ENCODE measurements at places on chromosomes 4 and X.

GRCh38 chr4:10171055-10171454 is 54.5 kb upstream of the WDR1 start:
- DNase-seq, result no peak

- no peak for DNase-seq
Measured at GRCh38 chr4:81030061-81030980, at the start of gene BMP3. BMP3 (plus strand) TSS chr4:81030708; CDS start chr4:81031285, 577 bp downstream.

- DNase-seq, result no peak
Measured at GRCh38 chr4:3179126-3179706, 69.7 kb upstream of the MSANTD1 start.

DNA sequence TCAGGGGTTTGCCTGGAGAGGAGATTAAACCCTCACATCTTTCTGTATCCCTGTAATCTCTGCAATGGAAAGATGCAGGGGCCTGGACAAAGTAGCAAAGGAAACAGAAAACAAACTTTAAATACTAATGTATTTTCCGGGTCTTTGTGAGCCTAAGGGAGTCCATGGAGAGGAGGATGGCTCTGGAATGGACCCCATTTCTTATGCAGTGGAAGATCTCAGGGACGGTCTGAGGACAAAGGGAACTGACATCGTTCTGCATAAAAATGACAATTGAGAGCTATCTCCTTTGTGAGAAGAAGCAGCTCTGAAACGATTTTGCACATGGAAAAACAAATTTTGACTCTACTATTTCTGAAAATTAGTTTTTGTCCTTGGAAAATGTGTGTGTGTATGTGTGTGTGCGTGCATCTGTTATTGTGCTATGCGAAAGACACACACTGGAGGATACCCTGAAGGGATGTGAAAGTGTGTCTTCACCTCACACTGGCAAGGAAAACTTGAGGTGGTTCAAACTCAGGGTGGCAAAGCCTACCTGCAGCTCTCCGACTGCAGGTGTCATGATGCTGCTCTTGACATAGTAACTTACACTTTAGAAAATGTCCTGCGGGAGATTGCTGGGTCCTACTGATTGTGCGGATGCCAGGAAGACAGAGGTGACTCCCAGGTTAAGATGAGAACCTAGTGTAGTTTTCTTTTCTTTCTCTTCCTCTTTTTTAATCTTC is 126.4 kb upstream of the JADE1 start:
- DNase-seq, result no peak

Data from SK-N-MC (cell line).